Common myeloid progenitor, CD34-positive (primary cell): ENCODE measurements at places on chromosomes 1 and 21.

DNA sequence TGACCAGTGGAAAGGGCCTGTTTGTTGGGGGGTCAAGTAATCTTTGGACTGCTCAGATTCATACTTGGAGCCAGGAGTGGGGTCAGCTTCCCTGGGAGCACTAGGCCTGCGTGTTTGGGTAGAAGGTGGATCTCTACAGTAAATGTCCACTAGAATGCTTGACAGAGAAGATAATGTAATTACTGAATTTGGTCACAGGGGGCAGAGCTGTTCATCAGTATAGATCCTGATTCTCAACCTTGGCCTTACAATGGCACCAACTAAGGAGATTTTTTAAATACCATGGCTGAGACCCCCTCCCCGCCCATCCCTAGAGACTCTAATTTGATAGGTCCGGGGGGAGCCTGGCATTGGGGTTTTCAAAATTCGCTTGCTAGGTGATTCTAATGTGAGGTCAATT, 217.5 kb upstream of the PLXNA2 start:
- DNase-seq, result no peak
- H3K27me3 ChIP-seq, result no peaks in the 10 kb centered on the region
- H3K27ac ChIP-seq, result no peak overlapping the region
- no peaks in the 10 kb centered on the region for H3K4me1 ChIP-seq
- H3K4me3 ChIP-seq, result no peak overlapping the region

DNA sequence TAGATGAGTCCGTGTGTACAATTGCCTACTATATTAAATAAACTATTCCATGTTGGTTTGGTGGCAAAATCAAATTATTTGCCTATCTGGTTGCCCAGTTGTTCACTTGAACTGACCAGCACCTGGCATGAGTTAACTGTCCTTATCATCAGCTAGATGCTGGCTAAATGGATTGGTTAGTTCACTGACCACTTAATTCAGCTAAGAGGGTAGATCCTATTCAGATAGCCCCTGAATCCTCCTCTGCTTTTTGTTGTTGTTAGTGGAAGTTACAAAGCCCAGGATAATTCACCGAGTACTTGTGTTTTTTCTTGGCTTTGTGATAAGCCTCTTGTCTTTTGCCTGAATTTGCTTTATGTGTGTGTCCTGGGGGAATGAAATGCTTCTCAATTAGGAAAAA, 22.8 kb upstream of the CD53 start:
- H3K4me3 ChIP-seq, result no peak overlapping the region
- no peak overlapping the region for H3K27ac ChIP-seq
- H3K36me3 ChIP-seq, result no peaks in the 10 kb centered on the region
- H3K4me1 ChIP-seq, result no peaks in the 10 kb centered on the region

GRCh38 chr1:5704561-5705514, 287.4 kb downstream of the NPHP4 start:
- DNase-seq, result no peak
- no peak overlapping the region for H3K27ac ChIP-seq
- H3K36me3 ChIP-seq, result no peaks in the 10 kb centered on the region
- peaks cover 5% of the 10 kb centered on the region for H3K27me3 ChIP-seq

DNA sequence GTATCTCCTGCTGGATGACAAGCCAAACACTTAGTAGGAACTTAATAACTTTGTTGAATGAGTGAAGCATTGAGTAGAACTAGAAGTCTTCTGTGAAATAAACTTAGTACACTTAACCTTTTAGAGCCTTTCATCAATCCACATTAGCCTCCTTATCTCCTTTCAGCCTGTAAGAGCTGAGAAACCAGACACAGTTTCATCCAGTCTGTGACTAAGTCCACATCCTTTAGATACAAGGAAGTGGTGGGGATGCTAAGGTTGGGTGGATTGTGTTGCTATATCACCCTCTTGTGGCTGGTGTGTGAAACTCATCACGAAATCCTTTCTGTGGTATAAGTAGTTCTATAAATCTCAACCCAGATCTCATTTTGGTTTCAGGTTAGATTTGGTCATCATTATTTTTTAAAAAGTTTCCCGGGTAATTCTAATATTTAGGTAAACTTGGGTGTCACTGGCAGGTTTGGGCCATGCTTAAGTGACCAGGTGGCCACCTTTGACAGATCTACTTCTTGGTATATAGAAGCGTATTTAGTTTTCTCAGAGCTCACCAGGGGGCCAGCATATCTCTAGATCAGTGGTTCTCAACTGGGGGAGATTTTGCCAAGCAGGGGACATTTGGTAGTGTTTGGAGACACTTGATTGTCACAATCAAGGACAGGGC, 27.8 kb upstream of the CD84 start:
- H3K36me3 ChIP-seq, result no peaks in the 10 kb centered on the region
- no peaks in the 10 kb centered on the region for H3K27me3 ChIP-seq
- H3K4me3 ChIP-seq, result no peak overlapping the region
- H3K27ac ChIP-seq, result no peak overlapping the region
- H3K4me1 ChIP-seq, result no peaks in the 10 kb centered on the region

- no peaks in the 10 kb centered on the region for H3K27me3 ChIP-seq
- H3K27ac ChIP-seq, result no peak overlapping the region
- no peaks in the 10 kb centered on the region for H3K36me3 ChIP-seq
- no peak overlapping the region for H3K4me3 ChIP-seq
- H3K4me1 ChIP-seq, result no peaks in the 10 kb centered on the region
Observed at GRCh38 chr21:16968436-16968835, 544.4 kb upstream of the CXADR start.

DNA sequence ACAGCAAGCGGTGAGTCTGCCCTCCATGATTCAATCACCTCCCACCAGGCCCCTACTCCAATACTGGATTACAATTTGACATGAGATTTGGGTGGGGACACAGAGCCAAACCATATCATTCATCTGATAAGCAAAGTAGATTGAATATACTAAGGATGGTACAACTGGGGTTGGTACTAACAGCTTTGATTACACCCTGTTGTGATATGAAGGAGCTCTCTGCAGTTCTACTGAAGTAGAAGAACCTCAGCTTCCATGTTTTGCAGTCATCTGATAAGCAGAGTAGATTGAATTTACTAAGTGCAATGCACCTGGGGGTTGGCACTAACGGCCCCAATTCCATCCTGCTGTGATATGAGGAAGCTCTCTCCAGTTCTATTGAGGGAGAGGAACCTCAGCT, 31.1 kb downstream of the RWDD3 start:
- H3K27ac ChIP-seq, result no peak overlapping the region
- H3K4me1 ChIP-seq, result no peaks in the 10 kb centered on the region
- no peak overlapping the region for H3K4me3 ChIP-seq
- DNase-seq, result no peak
- no peaks in the 10 kb centered on the region for H3K27me3 ChIP-seq

DNA sequence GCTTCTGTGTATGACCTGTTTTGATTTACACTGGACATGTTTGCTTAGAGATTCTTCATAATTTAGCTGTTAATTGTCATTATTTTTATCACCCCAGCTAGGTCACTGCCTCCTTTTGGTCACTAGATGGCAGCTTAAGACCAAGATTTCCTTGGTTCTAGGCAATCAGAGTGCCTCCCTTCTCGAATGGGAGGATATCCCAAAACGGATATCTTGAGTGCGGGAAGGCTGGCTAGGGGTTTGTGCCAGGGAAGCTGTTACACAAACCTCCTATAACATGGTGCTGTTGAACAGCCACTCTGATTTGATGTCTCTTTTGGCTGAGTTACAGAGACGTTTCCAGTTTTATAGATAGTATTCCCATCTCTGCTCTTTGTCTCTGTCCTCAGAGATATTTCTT, 283.5 kb downstream of the S1PR1 start:
- no peak overlapping the region for H3K4me3 ChIP-seq
- peak; percentile 49 for DNase-seq
- H3K4me1 ChIP-seq, result no peaks in the 10 kb centered on the region
- H3K36me3 ChIP-seq, result no peaks in the 10 kb centered on the region

GRCh38 chr1:210070531-210070930, 132.5 kb downstream of the SYT14 start:
- no peaks in the 10 kb centered on the region for H3K27me3 ChIP-seq
- no peaks in the 10 kb centered on the region for H3K36me3 ChIP-seq

DNA sequence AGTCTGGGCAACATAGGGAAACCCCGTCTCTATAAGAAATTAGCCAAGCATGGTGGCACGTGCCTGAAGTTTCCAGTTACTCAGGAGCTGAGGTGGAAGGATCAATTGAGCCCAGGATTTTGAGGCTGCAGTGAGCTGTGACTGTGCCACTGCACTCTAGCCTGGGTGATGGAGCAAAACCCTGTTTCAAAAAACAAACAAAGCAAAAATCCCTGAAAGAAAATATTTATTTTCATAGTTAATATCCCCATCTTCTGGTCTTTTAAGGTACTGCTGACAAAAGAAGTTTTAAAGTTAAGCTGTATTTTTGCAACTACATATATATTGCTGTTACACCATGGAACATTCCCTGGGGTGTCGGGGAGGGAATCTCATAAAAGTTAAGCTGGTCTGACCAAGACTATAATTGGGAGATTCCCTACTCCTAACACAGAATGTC, 26.0 kb downstream of the VAMP4 start:
- no peaks in the 10 kb centered on the region for H3K4me1 ChIP-seq
- no peak overlapping the region for H3K27ac ChIP-seq
- no peak overlapping the region for H3K4me3 ChIP-seq
- H3K27me3 ChIP-seq, result no peaks in the 10 kb centered on the region
- peaks cover 13% of the 10 kb centered on the region for H3K36me3 ChIP-seq

GRCh38 chr1:162701286-162701685, 69.0 kb downstream of the DDR2 start:
- H3K27ac ChIP-seq, result no peak overlapping the region
- H3K4me3 ChIP-seq, result no peak overlapping the region
- DNase-seq, result no peak
- no peaks in the 10 kb centered on the region for H3K36me3 ChIP-seq
- H3K4me1 ChIP-seq, result no peaks in the 10 kb centered on the region

- peaks cover 34% of the 10 kb centered on the region for H3K36me3 ChIP-seq
- no peak overlapping the region for H3K4me3 ChIP-seq
- peaks cover 8% of the 10 kb centered on the region for H3K4me1 ChIP-seq
- H3K27me3 ChIP-seq, result no peaks in the 10 kb centered on the region
Observed at GRCh38 chr1:36166136-36166535, 10.2 kb downstream of the MAP7D1 start.

DNA sequence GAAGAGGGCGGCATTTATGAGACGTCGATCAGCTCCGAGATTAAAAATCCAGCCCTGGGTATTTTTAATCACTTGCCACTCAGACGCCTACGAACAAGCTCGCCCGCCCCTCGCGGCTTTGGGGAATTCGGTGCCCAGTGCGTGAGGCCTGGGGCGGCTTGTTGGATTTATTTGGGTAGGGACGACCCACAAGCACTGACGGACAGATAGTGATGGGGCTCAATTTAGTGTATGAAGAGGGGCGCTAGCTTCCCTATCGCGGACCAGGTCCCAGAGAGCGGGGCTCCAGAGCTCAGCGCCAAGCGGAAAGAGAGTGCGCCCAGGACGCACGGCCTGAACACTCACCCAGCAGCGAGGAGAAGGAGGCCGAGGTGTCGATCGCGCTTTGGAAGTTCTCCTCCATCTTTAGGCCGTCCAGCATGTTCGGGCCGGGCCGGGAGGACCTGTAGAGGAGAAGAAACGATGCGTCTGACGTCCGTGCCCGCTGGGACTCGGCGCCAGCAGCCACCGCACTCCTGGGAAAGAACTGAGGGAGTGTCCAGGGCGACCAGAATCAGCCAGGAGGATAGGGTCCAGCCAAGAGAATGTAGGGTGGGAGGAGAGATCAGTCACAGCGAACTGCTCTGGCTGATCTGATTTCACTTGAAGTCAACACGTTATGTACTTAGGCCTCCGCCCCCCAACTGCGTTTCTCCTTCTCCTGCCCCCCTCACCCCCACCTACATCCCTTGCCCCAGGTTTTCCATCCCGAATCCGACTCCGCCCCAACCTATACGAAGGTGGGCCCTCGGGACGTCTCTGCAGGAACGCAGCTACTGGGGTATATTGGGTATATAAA, 1.2 kb downstream of the LMX1A start:
- no peak overlapping the region for H3K27ac ChIP-seq
- peaks cover 29% of the 10 kb centered on the region for H3K4me1 ChIP-seq
- no peak for DNase-seq
- no peaks in the 10 kb centered on the region for H3K36me3 ChIP-seq
- peaks cover 69% of the 10 kb centered on the region for H3K27me3 ChIP-seq

- no peaks in the 10 kb centered on the region for H3K36me3 ChIP-seq
- no peak overlapping the region for H3K4me3 ChIP-seq
- H3K4me1 ChIP-seq, result peaks cover 38% of the 10 kb centered on the region
- DNase-seq, result peak; percentile 17
Observed at GRCh38 chr1:90175490-90176167, 180.7 kb downstream of the ZNF326 start.

GRCh38 chr1:244394826-244395765, 56.6 kb downstream of the ADSS2 start:
- H3K36me3 ChIP-seq, result no peaks in the 10 kb centered on the region
- H3K27me3 ChIP-seq, result no peaks in the 10 kb centered on the region
- no peaks in the 10 kb centered on the region for H3K4me1 ChIP-seq
- H3K27ac ChIP-seq, result no peak overlapping the region
- no peak for DNase-seq

DNA sequence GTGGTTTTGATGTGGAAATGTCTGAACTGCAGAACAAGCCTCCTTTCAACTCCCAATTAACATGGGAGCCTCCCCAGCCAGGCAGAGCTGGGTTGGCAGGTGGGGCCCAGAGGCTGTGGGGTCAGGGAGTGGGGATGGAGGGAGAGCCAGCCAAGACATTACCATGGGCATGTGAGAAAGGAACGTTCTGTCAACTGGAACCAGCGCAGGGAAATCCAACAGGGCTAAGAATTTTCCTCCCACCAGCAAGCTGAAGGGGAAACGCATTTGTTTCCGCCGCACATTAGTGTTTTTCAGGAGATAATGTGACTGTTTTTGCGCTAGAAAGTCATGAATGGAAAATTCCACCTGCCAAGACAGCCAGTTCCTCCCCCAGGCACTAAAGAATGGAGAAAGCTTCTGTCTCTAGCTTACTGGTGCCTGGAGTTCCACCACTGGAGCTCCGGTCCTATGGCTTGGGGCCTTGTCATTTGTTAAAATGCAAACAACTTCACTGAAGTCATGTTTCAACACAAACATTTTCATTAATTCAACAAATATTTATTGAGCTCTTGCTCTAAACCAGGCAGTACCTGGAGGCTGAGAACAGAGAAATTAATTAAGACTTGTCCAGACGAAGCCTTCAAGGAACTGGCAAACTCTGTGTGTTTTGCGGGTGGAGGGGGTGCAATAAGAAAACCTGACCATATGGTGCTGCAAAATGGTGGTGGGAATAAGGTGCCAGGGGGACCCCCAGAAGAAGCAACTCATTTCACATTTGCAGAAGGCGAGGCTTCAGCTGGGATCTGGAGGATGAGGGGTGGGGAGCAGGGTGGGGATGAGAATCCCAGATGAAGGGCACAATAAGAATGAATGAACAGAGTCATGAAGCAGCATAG, 305.1 kb downstream of the MATN1 start:
- no peak overlapping the region for H3K4me3 ChIP-seq
- peaks cover 1% of the 10 kb centered on the region for H3K27me3 ChIP-seq
- H3K36me3 ChIP-seq, result no peaks in the 10 kb centered on the region

DNA sequence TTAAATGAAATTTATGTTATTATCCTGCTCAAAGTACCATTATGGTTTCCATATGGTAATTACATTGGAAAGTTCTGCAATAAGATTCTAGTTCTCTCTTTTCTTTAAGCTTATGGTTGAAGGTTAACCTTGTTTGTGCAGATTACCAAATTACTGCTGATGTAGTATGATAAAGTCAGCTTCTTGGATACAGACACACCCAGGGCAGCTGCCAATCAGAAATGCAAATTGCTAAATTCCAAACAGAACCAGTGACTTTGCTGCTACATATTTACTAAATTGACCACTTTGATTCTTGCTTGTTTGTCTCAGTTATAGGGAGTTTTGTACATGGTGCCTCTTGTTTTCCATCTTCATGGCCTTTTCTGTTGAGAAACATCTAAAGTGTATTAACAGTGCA, 26.5 kb downstream of the GNAT2 start:
- H3K36me3 ChIP-seq, result peaks cover 13% of the 10 kb centered on the region
- H3K4me1 ChIP-seq, result no peaks in the 10 kb centered on the region
- no peak overlapping the region for H3K27ac ChIP-seq
- H3K4me3 ChIP-seq, result no peak overlapping the region
- no peak for DNase-seq
- H3K27me3 ChIP-seq, result no peaks in the 10 kb centered on the region
